ENCODE measurements at places on chromosomes 3 and 15.

- DNase-seq: no peak
These were observed 6.1 kb downstream of the ISLR2 start for GRCh38 chr15:74136540-74136813.

DNA sequence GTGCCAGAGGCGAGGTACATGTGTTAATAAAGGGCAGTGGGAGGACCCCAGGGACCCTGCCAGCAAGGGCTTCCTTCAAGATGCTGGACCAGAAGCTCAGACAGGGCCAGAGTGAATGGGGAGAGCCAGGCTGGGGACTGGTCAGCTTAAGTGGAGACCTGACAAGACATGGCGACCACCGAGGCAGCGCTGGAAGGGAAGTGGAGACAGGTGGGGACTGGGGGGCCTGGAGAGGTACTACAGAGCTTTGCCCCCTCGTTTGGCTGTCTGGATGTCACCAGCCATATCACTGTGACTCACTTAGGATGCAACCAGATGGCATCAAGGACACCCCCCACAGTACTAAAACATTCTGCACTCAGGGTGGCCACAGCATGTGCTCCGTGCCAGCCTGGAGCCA lies 97.9 kb downstream of the ADCY5 start:
- DNase-seq: no peak

- no peak for DNase-seq
These were observed 11.0 kb upstream of the PLXNA1 start for GRCh38 chr3:126971891-126972351.

- no peak for DNase-seq
These were observed 7.6 kb downstream of the TF start for GRCh38 chr3:133753779-133754164.

DNA sequence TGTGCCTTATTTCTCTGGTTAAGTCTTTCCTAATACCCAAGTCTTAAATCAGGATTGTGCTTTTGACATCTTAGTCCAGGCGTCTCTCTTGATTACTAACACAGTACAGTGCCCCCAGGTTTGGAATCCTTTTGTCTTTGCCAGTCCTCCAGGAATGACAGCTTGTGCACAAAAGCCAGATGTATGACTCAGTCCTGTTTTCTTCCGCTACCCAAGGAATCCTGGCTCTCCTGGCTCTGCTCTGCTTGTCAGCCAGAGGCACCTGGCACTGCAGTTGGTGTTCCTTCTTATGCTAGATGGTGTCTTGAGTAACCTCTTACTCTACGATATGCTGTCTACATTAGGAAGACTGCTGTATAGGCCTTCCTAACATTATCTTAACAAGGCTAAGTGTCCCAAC lies 728.2 kb upstream of the NECTIN3 start:
- no peak for DNase-seq

GRCh38 chr3:140238646-140239314 lies 303.8 kb downstream of the CLSTN2 start:
- no peak for DNase-seq
